ENCODE measurements at places on chromosomes 11 and 22.

- DNase-seq, result no peak
Measured at GRCh38 chr22:45476814-45477213, 25.9 kb upstream of the FBLN1 start.

- no peak for DNase-seq
Measured at GRCh38 chr11:1390569-1391164, 933 bp downstream of the BRSK2 start.

GRCh38 chr11:70432065-70432464, 33.7 kb downstream of the CTTN start:
- no peak for DNase-seq

- DNase-seq, result peak; percentile 32
Measured at GRCh38 chr11:95764267-95764898, 25.2 kb downstream of the FAM76B start.

GRCh38 chr11:6681505-6681904, 1.6 kb downstream of the MRPL17 start:
- DNase-seq, result no peak

DNA sequence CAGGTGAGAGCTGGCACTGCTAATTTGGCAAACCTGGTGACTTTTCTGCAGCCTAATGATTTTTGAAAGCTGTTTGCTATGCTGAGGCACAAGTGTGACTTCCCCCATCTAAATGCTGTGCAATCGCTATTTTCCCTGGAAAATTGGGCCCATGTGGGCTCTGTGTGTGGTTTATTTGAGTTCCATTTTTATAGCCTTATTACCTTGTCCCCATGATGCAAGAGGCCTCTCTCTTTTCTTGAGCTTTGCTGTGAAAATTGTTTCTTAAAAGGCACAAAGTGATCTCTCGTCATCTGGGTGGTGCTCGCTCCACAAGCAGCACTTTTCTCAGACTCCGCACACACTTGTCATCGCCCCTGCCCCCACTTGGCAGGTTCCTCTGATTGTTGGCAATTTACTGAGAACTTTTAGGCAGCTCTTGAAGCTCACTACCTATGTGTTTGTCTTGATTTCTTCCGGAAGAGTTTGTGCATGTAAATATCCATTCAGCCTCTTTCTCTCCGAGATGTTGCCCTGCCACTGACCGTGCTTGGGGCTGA, 24.9 kb downstream of the BMAL1 start:
- DNase-seq, result no peak

GRCh38 chr22:20750461-20751184, 23.3 kb upstream of the SERPIND1 start:
- no peak for DNase-seq

GRCh38 chr11:27437829-27438594, 34.6 kb downstream of the LGR4 start:
- no peak for DNase-seq

- DNase-seq, result no peak
Measured at GRCh38 chr11:79550809-79551208, 110.0 kb upstream of the TENM4 start.

DNA sequence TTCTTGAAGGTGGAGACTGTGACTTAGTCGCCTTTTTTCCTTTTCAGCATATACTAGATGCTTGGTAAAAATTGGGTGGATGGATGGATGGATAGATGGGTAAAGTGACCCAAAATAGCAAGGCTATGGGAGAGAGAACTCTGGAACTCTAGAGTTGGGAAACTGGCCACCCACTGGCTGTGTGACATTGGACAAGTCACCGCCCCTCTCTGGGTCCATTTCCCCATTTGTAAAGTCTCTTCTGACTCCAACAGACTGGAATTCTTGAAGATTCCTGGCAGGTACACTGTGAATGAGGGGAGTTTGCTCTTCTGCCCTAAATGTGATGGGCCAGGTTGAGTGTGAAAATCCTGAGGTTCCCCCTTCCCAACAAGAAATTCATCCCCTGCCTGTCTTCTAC, 8.0 kb downstream of the TKFC start:
- DNase-seq, result no peak

GRCh38 chr22:25453557-25453956, 110.9 kb upstream of the GRK3 start:
- no peak for DNase-seq

- no peak for DNase-seq
Measured at GRCh38 chr11:113623114-113623513, 83.0 kb downstream of the TMPRSS5 start.

DNA sequence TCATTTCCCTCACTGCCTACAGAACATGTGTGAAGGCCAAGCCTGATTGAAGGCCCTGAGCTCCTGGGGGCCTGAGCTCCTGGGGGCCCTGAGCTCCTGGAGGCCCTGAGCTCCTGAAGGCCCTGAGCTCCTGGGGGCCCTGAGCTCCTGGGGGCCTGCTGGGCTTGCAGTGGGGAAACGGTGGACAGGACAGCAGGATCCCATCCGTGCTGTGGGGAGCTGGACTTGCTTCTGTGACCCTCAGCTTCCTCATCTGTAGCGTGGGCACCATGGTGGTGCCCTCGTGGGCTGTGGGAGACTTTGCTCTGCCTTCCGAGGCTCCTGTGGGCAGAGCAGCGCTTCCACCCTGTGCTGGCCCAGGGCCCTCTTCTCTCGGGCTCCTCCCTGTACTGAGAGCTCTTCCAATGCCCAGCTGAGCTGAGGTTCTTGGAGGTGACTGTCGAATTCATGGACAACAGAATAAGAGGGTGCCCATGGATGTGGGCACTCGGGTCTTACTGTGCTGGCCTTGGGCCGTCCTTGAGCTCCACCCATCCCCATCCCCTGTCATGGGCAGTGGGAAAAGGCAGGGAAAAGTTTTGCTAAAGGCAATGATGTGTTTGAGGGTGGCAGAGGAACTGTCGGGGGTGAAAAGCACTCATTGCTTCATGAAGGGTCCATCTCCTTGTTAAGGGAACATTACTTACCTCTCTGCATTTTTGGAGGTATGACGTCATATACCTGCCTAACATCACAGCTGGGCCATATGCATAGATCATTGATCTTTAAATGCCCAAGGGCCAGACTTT, 786.7 kb downstream of the TBC1D22A start:
- DNase-seq, result no peak

GRCh38 chr11:9379041-9379440, 5.4 kb upstream of the IPO7 start:
- no peak for DNase-seq

GRCh38 chr22:20106849-20107237, 9.1 kb upstream of the RANBP1 start:
- DNase-seq, result no peak

DNA sequence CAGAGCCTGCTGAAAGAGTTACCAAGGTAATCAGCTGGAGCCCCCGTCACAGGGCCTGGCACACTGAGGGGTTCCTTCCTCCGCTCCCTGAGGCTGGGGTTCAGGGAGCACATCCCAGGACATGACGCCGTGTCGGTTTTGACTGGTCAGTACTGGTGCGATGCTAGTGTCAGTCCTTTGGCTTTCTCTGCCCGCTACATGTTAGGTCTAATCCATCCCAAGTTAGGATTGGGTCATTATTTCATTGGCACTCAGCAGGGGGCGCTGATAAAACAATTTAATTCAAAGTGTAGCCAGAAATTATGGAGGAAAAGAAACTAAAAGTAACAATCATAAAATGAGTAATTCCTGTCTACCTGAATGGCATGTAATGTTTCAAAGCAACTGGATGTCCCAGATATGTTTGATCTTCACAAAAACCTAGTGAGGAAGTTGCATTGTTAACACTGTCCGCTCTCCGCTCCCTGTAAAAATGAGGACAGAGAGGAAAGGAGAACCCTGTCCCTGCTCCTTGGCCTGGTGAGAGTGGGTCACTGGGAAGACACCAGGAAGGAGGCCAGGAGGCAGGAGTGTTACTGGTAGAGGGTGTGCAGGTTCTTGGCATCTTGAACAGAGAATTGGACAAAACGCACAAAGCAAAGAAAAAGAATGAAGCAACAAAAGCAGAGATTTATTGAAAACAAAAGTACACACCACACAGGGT, 27.1 kb downstream of the TSKU start:
- DNase-seq, result no peak

- no peak for DNase-seq
Measured at GRCh38 chr11:833114-833791, 501 bp downstream of the CD151 start.

DNA sequence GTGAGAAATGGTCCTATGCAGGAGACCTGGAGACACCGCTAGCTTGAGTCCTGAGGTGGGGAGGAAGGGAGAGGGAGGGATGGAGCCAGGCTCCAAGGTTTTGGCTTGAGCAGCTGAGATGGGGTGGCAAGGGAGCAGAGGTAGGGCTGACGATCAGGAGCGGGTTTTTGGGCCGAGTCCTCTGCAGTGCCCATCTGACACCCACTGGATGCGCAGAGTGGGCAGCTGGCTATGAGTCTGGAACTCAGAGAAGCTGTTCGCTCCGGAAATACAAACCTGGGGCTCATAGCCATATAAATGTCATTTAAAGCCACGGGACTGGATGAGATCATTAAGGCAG, 453 bp upstream of the MAFF start:
- no peak for DNase-seq

DNA sequence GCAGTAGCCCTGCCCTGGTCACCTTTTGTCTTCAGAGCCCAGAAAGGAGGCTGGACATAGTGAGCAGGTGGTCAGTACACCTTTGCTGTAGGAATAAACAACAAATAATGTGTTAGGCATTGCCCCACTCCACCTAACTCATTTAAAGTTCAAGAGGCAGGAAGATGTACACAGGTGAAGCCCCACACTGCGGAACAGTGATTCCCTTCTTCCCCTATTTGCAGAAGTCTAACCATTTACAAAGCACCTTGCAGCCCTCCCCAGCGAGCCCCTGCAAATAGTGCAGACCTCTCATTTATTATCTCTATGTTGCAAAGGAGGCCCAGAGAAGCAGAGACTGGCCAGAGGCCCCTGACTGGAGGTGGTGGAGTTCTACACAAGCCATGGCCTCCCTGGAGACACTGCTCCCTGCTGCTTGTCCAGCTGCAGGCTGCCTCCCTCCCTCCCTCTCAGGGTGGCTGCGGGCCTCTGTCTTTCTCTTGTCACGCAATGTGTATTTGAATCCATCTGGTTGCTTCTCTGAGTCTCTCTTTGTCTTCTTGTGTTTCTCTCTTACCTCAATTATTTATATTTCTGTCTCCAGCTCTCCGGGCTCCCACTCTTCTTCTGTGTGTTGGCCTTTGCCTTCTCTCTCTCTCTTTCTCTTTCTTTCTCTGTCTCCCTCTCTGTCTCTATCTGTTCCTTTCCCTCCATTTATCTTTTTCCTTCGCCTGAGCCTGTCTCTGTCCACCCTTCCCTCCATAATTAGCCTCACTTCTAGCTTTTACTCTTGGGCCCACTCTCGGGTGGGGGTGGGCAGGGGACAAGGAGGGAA, 59.1 kb upstream of the PRDM11 start:
- DNase-seq, result no peak

- no peak for DNase-seq
Measured at GRCh38 chr11:120181376-120181975, 29.4 kb upstream of the OAF start.

DNA sequence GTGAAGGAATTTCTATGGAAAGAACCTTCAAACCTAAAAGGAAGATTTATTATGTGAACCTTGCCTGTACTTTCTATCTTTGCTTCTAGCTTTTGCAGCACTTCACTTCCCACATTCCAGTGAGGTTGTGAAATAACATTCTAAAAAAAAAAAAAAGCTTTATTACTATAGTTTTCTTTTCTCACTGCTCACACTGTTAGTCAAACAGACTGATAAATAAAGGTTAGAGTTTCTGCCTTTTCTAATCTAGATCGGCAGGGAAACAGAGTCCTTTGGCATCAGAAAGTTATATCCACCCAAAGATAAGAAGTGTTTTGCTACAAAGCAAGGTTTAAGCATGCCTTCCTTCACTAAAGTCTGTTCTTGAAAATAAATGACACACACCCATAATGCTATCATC, 2.8 kb downstream of the AAMDC start:
- DNase-seq, result no peak

DNA sequence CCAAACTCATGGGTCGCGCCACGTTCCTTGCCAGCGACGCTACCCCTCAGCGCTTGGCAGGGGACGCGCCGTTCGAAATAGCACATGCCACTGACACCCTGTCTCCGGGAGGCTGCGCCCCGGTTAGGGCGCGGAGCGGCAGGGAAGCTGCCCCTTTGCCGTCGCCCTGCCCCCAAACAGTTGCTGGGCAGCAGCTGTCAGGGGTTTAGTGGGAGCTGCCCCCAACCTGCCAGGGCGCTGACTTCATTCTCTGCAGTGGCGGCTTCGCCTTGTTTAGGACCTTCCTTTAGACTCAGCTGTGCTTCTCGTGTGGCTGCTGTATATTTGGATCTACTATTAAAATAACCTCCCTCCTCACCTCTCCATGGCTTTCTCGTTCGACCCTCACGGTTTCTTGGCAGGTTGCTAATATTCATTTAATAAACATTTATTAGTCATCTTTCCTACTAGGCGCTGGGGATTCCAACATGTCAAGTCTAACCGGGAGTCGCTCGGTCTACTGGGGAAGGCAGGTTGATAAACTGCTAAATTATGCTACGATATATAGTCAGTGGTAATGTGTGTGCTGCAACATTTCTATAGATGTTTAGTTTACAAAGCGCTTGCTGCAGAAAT, 782 bp downstream of the TMEM109 start:
- DNase-seq, result no peak

DNA sequence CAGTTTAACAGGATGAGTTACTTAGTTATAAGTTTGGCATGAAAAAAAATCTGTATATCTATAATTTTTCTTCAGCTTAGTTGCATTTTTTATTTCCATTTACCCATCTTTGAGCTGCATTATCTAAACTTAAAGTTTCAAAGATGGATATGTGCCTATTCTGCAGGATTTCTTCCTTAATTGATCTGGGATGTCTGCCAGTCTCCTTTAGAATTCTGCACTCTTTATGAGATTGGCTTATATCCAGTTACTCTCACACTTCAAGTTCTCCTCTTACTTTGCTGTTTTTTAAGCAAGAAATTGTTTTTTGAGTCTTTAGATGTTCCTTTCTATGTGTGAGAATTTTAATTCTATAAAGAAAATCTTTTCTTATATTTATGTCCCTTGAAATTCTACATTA, 5.1 kb upstream of the PDGFD start:
- DNase-seq, result peak; percentile 20

- no peak for DNase-seq
Measured at GRCh38 chr22:39894554-39895092, 1.1 kb upstream of the ENTHD1 start.

DNA sequence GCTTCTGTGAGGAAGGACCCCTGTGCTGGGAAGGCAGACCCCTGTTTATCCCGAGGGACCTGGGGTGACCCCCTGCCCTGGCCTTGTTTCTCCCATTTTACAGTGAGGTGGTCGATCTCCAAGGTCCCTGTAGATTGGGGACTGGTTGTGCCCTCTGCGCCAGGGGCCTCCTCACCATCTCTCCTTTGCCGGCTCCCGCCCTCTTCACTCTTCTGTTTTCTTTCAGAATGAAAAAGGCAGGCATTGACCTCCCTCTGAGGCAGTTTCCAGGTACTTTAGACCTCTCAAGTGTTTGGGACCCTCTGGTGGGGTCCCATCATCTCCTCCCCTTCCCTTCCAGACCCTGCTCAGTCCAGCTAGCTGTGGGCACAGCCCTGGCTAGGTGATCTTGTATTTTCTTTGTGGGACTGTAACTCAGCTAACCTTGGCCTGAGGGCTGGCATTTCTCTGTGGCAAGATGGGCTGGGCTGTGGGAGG, 1.5 kb downstream of the SERPINH1 start:
- DNase-seq, result no peak

GRCh38 chr11:121793291-121793690, 322.7 kb downstream of the BLID start:
- no peak for DNase-seq
